Immature natural killer cell (primary cell): ENCODE measurements at places on chromosomes 11 and 22. TPM values are rescaled to one million over a fixed set of nuclear protein-coding genes. Genes with fewer than 3 reads are reported as not detected.

DNA sequence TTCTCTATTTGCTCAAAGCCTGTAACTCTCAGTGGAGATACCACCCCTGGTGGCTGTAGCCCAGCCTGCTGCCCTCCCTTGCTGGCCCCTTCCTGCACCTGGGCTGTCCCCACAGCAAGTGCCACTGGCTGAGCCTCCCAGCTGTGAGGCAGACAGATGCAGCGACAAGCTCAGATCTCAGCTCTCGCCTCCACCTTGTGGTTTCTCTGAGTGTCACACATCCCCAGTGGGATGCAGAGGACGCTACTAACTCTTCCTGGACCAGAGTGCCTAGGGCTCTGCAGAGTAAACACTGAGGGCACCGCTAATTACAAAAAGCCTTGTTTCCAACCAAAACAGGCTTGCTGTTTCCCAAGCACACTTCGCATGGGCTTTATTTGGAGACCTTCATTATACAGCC lies 8.9 kb downstream of the YPEL1 start:
- peak; percentile 64 for DNase-seq

The DTX4 gene
- polyA plus RNA-seq = 0.22 TPM

DNA sequence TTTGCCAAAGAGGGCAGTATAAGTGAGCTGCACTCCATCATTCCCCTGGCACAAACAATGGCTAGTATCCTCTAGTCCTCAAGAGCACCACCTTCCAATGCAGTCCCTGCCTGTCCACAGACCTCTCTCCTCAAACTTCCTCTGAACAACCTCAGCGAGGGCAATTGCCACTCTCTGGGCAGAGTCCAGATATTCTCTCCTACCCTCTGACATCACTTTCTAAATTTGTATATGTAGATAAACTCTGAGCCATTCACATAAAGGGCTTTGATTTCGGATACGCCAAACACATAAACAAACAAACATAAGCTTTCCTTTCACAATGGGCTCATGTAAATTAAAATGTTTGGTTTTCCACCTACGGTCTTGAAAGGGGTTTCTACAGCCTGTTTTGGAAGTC lies 3.0 kb upstream of the SLC43A3 start:
- DNase-seq = no peak

The DDTL gene
- polyA plus RNA-seq = not detected

GRCh38 chr11:79007771-79008402 lies 432.9 kb downstream of the TENM4 start:
- no peak for DNase-seq

The LRRN4CL gene
- not detected for polyA plus RNA-seq

DNA sequence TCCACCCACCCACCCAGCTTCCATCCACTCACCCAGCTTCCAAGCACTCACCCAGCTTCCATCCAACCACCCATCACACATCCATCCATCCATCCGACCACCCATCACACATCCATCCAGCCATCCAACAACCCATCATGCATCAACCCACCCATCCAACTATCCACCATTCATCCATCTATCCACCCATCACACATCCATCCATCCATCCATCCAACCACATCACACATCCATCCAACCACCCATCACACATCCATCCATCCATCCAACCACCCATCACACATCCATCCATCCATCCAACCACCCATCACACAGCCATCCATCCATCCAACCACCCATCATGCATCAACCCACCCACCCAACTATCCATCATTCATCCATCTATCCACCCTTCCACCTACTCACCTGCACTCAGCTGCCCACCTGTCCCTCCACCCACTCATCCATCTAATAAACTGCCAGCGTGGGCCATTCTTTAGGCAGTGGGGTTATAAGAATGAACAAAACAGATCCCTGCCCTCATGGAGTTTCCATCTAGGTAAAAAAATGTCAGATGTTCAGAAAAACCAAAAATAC lies 88.2 kb downstream of the CELSR1 start:
- DNase-seq = no peak

The SHISA8 gene
- polyA plus RNA-seq = not detected

The CD44 gene
- polyA plus RNA-seq = 216 TPM

- DNase-seq = no peak
Measured at GRCh38 chr11:25587496-25587895, 744.4 kb upstream of the ANO3 start.

DNA sequence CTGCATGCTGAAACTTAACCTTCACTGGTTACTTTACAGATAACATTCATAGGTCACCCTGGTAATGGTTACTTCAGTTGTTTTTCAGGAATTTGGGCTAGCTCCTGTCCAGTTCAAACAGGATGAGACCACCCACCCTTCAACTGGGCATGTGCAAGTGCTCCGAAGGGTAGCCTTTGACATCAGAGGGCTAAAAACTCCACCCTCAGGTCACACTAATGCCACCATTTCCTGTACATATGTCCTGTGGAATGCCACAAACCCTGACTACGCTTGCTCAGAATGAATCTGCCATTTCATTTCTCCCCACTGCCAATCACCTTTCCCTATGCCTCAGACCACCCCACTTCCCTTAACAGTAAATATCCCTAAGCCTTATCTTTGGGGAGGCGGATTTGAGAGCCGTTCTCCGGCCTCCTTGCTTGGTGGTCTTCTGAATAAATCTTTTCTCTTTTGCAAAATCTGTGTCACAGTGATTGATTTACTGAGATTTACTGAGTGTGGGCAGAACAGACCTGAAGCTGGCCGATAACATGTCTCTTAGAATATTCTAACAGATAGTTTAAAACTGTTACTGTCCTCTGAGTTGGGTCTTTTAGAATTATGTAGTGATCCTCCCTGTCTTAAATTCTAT lies 25.4 kb upstream of the FXYD2 start:
- DNase-seq = peak; percentile 64

GRCh38 chr11:31803813-31804311 lies 7.3 kb downstream of the PAX6 start:
- no peak for DNase-seq

DNA sequence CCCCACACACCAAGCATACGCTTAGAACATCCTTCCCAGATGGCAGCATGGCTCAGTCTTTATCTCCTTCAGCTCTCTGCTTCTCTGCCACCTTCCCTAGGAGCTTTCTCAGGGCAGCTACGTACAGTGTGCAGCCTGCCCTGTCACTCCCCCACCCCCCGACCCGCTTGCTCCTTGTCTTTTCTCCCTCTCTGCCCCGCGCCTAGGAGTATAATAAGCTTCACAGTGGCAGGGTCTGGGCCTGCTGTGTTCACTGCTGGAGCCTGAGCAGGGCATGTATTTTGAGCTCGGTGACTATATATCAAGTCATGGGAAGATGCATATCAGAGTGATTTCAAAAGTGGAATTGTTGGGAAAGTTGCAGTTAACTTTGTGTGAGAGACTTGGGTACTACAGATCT lies 55.8 kb upstream of the ADSL start:
- DNase-seq = no peak

GRCh38 chr11:1224111-1224490 lies 1.2 kb downstream of the MUC5B start:
- DNase-seq = no peak

The CCDC73 gene
- polyA plus RNA-seq = not detected

DNA sequence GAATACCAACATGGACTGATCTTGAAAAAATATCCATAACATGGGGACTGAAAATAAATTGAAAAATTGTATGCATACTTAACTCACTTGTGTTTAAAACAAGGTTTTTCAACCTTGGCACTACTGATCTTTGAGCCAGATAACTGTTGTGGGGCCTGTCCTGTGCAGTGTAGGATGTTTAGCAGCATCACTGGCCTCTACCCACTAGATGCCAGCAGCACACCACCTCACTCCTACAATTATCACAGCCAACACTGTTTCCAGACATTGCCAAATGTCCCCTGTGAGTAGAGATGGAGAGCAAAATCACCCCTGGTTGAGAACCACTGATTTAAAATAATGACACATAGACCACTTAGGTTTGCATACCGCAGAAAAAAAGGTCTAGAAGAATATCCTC lies 45.0 kb upstream of the SLC1A2 start:
- DNase-seq = no peak

DNA sequence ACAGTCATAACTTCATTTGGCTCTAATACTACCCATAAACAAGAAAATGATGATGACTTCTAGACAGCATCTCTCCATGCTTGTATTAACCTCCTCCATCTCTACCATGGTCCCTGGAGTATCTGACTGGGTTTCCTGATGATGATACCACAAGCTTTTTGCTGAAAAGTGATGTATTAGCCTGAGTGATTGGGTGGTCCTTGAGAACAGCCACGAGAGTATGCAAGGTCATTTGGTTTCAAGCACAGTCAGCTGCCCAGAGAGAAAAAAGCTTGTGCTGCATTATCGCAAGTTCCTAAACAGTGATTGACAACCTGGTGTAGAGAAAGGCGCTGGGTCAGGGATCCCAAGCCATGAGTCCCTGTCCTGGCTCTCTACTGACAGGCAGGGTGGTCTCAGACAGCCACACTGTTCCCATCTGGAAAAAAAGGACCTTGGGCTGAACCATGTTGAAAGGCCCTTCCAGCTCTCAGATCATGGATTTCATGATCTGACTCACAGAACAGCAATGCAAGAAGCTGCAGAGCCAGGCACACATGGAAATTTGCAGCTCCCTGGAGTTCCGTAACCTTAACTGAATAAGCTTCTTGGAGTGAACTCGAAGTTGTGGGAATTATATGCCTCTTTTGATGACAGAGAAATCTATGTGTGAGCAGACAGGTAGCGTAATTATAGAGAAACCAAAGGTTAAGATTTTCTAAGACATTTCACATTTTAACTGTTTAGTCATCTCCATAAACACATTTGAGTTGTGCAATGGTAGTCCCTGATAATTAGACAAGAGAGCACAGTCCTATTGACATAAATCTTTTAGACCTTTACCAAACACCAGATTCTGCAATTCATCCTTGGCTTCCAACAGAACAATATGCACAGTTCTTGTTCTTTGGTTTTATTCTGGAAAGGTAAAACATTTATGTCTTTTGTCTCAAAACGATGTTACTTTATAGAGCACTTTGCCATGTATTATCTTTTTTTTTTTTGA lies 54.1 kb upstream of the UBASH3B start:
- no peak for DNase-seq

GRCh38 chr11:116694815-116695590 lies 77.8 kb downstream of the BUD13 start:
- no peak for DNase-seq

- DNase-seq = no peak
Measured at GRCh38 chr11:71096751-71097388, 155.5 kb downstream of the SHANK2 start.

DNA sequence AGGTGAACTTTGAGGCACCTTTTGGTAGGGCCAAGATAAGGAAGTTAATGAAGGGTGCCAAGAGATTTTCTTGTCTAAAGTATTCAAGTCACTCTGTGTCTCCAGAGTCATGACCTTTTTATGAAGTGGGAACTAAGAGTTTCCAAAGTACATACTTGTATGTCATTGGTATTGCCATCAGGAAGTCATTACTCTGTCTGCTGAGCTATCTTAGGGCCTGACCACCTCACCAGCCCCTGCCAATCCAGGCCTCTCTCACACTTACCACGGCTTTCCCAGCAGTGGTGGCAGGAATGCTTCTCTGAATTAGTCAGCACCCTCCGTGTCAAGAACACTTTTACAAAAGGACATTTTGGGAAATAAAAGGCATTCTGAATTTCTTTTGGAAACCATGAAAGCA lies 192.8 kb upstream of the MTNR1B start:
- no peak for DNase-seq

The RNH1 gene
- polyA plus RNA-seq = 164 TPM

GRCh38 chr11:59088162-59088561 lies 2.1 kb downstream of the GLYATL1B start:
- DNase-seq = no peak

DNA sequence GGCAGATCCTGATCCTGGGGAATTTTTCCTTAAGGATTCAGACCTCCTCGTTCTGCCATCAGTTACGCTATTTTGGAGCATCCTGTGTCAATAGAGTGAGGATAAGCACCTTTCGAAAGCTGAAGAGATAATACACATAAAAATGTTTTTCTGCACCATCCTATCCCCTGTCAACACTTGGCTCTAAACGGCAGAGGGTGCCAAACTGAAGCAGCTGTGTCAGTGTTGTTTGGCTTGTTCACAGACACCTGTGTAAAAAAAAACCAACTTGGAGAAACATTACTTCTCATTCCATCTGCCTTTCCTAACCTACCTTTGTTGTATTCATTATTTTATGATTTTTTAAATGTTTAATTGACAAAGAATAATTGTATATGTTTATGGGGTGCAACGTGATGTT lies 417.0 kb upstream of the DDI1 start:
- no peak for DNase-seq

The DEFB131B gene
- polyA plus RNA-seq = not detected

DNA sequence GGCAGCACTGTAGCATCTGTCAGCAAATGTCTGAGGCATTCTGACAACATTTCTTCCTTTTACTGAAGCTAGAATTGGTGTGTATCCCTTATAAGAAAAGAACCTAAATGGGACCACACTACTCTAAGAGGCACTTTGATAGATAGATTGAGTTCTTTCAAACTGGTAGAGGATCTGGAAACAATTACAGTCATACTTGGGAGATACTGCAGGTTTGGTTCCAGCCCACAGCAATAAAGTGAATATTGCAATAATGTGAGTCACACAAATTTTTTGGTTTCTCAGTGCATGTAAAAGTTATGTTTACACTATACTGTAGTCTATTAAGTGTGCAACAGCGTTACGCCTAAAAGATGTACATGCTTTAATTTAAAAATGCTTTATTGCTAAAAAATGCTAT lies 96.9 kb downstream of the SBF2 start:
- DNase-seq = no peak

- no peak for DNase-seq
Measured at GRCh38 chr11:73645972-73646631, at the start of gene PLEKHB1. TSS of gene PLEKHB1 (plus strand) at chr11:73646581. CDS start at chr11:73646609, 28 bp downstream.

GRCh38 chr11:75797116-75797515 lies 17.9 kb upstream of the UVRAG start:
- DNase-seq = no peak

The GSTT2B gene
- polyA plus RNA-seq = not detected

DNA sequence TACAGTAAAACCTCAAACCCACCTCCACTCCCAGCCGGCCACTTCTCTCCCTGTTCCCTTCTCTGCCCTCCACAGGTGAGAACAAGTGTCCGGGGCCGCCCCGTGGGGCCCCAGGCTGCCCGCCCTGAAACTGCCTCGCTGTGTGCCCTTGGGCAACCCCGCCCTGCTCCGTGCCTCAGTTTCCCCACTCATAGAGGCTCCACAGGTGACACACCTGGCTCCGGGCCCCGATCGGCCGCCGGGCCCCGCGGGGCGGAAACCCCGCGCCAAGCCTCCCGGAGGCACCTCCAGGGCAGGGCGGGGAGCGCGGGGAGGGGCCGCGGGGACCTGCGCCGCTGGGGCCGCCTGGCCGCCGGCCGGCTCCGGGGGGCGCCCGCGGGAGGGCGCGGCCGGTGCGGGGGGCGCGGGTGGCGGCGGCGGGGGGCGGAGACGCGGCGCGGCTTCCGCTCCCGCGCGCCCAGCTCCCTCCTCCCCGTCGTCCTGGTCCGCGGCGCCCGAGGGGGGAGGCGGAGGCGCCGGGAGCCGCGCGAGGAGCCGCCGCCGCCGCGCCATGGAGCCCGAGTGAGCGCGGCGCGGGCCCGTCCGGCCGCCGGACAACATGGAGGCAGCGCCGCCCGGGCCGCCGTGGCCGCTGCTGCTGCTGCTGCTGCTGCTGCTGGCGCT lies at the start of gene LRP5:
LRP5 (plus strand) TSS at position 475 of the 663 bp plus-strand sequence; CDS start at position 599, 124 bp downstream.
- DNase-seq = no peak

The B4GALNT4 gene
- polyA plus RNA-seq = 0.53 TPM
